ENCODE measurements at places on chromosomes 3 and 15. TPM values are rescaled to one million over a fixed set of nuclear protein-coding genes. Genes with fewer than 3 reads are reported as not detected.

C3orf20 gene
- total RNA-seq: not detected

DNA sequence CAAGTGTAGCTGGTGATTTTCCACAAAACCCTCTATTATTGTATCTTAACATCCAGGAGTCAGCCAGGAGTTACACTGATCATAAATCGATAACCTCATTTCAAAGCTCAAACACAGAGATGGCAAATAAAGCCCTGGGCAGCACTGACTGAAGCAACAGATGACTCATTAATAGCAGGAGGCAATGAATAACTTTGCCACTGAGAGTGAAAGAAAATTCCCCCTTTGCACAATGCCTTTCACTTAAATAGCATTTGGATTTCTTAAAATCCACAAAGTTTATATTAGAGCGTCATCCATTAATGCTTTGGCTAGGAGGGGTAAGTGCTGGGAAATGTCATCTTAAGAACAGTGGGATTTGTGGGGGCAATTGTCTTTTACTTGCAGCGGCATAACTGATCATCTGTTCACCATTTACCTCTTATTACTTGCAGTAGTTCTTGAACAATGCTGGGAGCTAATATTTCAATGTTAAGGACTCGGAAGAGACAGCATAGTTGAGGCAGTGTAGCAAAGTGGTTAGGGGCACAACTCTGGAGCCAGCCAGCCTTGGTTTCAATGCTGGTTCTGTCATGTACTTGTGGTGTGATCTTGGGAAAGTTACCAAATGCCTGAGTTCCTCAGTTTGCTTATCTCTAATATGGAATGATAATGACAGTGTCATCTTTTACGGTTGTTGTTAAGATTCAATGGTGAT, 630.4 kb upstream of the TBL1XR1 start:
- no peak for DNase-seq
- H3K27ac ChIP-seq: no peak overlapping the region
- H3K4me3 ChIP-seq: no peak overlapping the region
- H3K36me3 ChIP-seq: no peaks in the 10 kb centered on the region
- no peaks in the 10 kb centered on the region for H3K4me1 ChIP-seq

DNA sequence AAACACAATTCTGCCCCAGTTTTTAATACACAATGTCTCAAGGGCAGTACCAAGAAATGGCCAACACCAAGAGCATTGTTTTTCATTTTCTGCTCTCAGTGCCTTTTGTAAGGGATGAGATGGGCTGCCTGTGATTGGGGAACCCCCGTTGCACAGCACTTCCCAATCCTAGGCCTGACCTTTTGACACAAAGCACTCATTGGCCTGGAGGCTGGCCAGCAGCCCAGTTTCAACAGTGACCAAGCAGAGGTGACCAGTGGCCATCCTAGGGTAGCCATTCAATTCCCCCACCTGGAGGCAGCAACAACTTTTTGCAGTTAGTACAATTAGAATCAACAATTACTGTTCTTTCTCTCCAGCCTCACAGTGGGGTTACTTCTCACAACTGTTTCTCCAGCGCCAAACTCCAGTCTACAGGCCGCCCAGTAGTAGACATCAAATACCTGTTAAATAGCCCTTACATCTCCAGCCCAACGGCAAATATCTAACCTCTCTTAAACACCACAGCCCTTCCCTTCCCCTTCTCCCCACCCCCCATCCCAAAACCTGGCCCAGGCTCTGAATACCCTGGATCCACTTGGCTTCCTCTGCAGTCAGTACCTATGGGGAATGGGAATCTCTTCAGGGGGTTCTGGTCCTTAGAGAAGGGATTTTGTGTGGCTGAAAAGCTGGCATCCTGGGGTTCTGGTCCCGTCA, 8.9 kb upstream of the LRRC2 start:
- H3K4me1 ChIP-seq: no peaks in the 10 kb centered on the region
- H3K36me3 ChIP-seq: no peaks in the 10 kb centered on the region
- H3K4me3 ChIP-seq: no peak overlapping the region
- DNase-seq: no peak

GRCh38 chr15:57388464-57388863, 12.2 kb downstream of the CGNL1 start:
- DNase-seq: no peak
- no peaks in the 10 kb centered on the region for H3K4me1 ChIP-seq
- no peak overlapping the region for H3K27ac ChIP-seq

DNA sequence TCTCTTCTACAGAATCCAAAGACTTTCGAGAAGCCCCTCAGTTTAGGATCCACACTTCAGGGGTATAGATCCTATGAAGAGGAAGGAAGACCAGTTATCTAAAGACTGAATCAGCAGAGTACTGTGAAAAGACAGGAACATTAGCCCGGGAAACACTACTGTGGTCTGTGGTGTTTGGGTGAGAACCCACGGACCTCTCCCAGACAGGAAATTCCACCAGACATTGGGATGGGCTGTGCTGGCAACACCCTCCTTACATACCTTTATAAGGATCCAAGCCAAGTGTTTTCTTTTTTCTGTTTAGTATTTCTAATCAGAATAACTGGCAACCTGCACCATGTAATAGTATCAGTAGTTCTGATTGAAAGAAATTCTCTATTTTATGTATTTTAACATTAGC, 14.1 kb downstream of the TMEM207 start:
- no peaks in the 10 kb centered on the region for H3K36me3 ChIP-seq
- DNase-seq: no peak
- no peaks in the 10 kb centered on the region for H3K27me3 ChIP-seq
- no peak overlapping the region for H3K27ac ChIP-seq

DNA sequence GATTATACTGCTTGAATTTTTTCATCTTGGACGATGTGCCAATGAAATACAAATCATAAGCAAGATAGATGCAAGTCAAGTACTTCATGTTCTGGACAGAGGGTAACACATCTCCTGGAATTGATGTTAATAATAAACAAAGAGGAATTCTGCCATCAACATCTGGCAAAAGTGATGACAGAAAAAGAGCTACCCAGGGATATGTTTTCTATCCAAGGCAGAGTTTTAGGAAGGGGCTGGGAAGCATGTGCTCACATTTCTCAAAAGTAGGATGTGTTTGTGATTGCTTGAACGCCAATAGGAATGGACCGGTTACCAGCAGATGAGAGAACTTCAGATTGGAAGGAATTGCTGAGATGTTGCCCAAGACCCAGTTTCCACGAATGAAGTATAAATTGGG, 242.6 kb upstream of the AGTR1 start:
- no peaks in the 10 kb centered on the region for H3K4me1 ChIP-seq
- no peaks in the 10 kb centered on the region for H3K36me3 ChIP-seq
- H3K27me3 ChIP-seq: no peaks in the 10 kb centered on the region
- no peak overlapping the region for H3K27ac ChIP-seq

GOLGA6A gene
- 0.09 TPM for total RNA-seq

LRRC31 gene
- total RNA-seq: 0.09 TPM

HTR3E gene
- not detected for total RNA-seq

- no peaks in the 10 kb centered on the region for H3K27me3 ChIP-seq
- H3K36me3 ChIP-seq: no peaks in the 10 kb centered on the region
- no peak overlapping the region for H3K27ac ChIP-seq
- peaks cover 11% of the 10 kb centered on the region for H3K4me1 ChIP-seq
Observed at GRCh38 chr15:69319384-69320375, 21.0 kb downstream of the PAQR5 start.

Data from thymus (tissue), 14 donors.